ENCODE measurements at places on chromosomes 1 and 21. TPM values are rescaled to one million over a fixed set of nuclear protein-coding genes. Genes with fewer than 3 reads are reported as not detected.

- no peak for DNase-seq
Measured at GRCh38 chr1:203136409-203137042, 9.0 kb downstream of the ADORA1 start.

DNA sequence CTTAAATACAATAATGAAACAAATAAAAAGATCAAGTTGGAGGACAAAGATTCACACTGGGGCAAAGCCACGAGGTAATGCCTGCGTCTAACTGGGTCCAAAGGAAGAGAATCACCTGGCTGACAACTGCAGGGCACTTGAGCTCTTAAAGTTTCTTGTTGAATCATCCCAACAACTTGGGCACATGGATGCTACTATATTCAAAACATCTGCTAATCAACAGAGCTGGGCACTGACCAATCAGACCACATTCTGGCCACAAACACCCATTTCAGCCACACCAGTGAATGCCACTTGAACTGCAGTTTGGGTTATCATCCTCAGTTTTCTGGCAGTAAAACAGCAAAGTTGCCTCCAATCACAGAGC lies 51.0 kb downstream of the ABCA4 start:
- no peak for DNase-seq

GRCh38 chr1:209150114-209150513 lies 433.4 kb upstream of the CAMK1G start:
- DNase-seq = peak; percentile 69

DNA sequence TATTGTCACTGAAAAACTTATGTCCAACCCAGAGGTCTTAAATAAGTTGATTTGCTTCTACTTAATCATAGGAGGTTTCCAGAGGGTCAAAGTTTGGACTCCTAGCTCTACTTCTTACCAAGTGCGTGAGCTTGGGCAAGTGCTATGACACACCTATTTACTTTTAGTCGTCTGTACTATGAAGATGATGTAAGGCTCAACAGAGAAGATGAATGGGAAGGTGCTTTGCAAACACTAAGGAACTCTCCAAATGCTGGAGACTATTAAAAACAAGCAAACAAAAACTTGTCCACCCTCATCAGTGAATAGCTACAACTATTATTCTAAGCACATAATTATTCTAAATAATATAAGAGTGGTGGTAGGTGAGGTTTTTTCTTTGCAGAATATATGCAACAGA lies 232.3 kb upstream of the USP24 start:
- peak; percentile 45 for DNase-seq

GRCh38 chr1:33649759-33650158 lies 177.3 kb downstream of the ZSCAN20 start:
- no peak for DNase-seq

DNA sequence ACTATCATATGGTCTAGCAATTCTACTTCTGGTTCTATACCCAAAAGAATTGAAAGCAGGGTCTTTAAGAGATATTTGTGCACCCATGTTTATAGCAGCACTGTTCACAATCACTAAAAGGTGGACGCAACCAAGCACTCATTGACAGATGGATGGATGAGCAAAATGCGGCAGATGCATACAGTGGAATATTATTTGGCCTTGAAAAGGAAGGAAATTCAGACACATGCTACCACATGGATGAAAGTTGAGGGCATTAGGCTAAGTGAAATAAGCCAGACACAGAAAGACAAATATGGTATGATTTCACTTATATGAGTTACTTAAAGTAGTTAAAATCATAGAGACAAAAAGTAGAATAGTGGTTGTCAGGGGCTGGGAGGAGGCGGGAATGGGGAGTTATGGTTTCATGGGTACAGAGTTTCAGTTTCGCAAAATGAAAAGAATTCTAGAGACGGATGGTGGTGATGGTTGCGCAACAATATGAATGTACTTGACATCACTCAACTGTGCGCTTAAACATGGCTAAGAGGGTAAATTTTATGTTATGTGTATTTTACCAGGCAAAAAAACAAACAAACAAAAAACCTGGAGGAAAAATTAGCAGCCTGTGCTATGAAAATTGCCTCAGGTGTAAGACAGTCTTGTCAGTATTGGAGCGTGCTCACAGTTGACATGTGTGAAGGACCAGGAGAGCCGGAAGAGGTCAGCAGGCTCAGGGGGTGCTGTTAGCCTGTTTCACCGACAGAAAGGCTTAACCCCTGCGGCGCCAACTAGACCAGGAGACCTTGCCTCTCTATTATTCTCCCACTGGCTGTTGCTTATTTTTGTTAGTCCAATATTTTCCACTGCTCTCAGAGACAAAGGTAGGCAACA lies 26.5 kb downstream of the CD247 start:
- no peak for DNase-seq

- peak; percentile 86 for DNase-seq
Measured at GRCh38 chr1:169486281-169487051, 722 bp upstream of the SLC19A2 start.

GRCh38 chr1:72271555-72272085 lies 10.7 kb downstream of the NEGR1 start:
- DNase-seq = no peak

DNA sequence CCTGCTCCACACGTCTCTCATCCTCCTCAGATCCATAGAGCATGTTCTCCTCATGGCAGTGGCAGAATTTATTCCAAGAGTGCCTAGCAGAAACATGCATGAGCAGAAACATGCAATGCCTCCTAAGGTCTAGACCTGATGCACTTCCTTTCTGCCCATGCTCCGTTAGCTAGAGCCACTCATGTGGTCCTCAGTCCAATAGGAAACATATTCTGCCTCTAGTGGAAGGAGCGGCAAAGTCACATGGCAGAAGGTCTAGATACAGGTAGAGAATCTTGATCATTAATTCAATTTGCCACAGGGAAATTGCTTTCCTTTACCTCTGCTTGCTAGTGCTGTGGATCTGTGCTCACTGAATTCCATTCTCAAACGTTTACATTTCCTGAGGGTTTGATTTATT lies 130.4 kb downstream of the KIF26B start:
- DNase-seq = no peak

GRCh38 chr1:245092638-245092976 lies 62.2 kb upstream of the KIF26B start:
- peak; percentile 33 for DNase-seq

GRCh38 chr21:22536509-22536908 lies 1538.3 kb downstream of the NCAM2 start:
- no peak for DNase-seq

- no peak for DNase-seq
Measured at GRCh38 chr1:213269829-213270228, 218.8 kb downstream of the RPS6KC1 start.

GRCh38 chr1:205926213-205926612 lies 17.0 kb downstream of the SLC26A9 start:
- no peak for DNase-seq

DNA sequence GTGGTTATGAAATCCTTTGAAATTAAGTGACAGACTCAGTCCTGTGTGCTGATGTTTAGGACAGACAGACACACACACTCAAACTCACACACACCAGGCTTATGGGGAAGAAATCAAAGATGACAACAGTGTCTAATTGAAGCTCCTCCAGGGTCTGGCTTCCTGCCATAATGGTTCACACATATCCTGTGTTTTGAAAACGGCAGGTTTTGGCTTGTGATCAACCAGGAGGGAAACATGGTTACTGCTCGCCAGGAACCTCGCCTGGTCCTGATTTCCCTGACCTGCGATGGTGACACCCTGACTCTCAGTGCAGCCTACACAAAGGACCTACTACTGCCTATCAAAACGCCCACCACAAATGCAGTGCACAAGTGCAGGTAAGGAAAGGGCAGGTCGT lies 4.6 kb downstream of the MTARC1 start:
- peak; percentile 9 for DNase-seq

DNA sequence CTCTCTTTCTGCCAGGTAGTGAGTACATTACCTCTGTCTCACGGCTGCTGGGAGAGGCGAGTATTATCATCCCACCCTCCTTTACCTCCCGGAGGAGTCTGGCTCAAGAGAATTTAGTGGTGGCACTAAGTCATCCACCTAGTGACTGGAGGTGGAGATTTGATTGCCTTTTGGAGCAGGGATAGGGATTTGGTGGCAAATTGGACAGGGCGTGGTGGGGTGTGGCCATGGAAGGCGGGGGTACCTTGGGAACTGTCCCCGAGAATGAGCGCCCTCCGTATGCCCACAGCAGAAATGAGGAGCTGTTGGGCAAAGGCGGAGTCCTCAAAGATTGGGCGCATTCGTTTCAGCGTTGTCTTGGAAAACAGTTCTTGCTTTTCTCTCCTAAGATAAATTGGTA lies 32.1 kb upstream of the HMGN1 start:
- DNase-seq = no peak

- no peak for DNase-seq
Measured at GRCh38 chr21:35843911-35844667, 216.2 kb downstream of the SETD4 start.

GRCh38 chr1:162977944-162978568 lies 91.1 kb upstream of the RGS4 start:
- DNase-seq = no peak

- DNase-seq = no peak
Measured at GRCh38 chr1:228405200-228405978, 1.2 kb downstream of the TRIM11 start.

- peak; percentile 21 for DNase-seq
Measured at GRCh38 chr1:93878501-93878888, 511 bp downstream of the DNTTIP2 start.

- DNase-seq = no peak
Measured at GRCh38 chr1:43427941-43428340, 25.8 kb downstream of the HYI start.

Gene OR2W3
- total RNA-seq = not detected

Gene EPHA8
- total RNA-seq = not detected

All from renal cortical epithelial cell (primary cell).